ENCODE measurements at places on chromosomes 11 and 22.

GRCh38 chr11:119763071-119763728 lies 34.2 kb upstream of the NECTIN1 start:
- DNase-seq: no peak

DNA sequence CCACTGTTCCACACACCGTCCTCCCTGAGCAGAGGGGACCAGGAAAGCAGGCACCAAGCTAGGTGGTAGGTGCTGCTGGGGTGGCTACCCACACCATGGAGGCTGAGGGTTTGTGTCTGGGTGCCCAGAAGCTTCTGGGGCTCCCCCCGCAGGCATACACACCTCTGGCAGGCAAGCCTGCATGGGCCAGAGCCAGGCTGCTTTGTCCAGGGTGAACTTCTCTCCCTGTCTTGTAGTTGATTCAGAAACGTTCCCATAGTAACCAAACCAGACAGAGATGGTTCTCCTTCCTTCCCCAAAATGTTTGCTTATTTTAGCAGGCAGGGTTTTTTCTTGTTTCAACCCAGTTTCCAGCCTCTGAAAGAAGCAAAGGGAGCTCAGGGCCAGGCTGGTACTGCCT lies 40.9 kb upstream of the SUSD2 start:
- no peak for DNase-seq

DNA sequence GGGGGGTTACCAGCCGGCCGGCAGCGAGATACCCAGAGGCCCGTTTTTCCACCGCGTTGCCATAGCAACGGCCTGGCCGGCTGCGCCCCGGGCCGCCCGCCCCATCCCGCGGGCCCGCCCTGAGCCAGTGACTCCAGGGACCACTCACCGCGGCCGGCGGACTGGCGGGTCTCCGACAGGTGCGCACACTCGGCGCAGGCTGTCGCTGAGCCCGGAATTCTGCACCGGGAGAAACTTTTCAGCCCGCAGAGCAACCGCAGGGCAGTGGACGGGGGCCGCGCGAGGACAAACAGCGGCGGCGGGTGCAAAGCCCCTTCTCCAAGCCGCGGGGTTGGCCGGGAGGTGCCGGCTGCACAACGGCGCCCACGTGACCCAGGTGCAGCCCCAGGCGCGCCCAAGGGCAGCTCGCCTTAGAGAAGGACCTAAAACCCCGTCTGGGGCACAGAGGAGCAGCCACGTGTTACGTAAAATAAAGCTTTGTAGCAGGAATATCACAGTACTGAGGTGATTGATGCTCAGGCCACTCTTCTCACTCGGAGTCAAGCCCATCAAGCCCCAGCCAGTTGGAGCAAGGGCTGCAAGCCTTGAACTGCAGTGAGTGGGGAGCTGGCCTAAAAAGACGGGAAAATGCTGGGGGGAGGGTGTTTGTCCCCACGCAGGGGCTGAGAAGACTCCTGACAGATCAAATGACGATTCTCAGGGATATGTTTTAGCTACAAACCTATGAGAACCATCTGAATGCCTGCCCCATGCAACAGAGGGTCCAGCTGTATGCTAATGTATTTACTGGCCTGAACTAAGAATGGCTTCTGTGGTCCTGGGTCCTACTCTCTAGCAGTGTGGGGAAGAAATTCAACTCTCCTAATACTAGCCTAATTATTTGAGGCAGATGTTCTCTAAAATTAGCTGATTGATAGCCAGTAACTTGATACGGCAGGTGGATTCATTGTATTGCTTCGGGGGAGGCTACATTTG lies at the start of gene STK33:
Gene STK33 (minus strand): TSS at position 294 of the 975 bp plus-strand sequence. CDS start 119,323 bp downstream, outside the sequence.
- DNase-seq: no peak

GRCh38 chr22:27695925-27696324 lies 105.6 kb downstream of the MN1 start:
- DNase-seq: no peak

GRCh38 chr11:114075891-114076441 lies 16.5 kb downstream of the ZBTB16 start:
- peak; percentile 41 for DNase-seq

- no peak for DNase-seq
Measured at GRCh38 chr11:56706486-56706885, 7.6 kb downstream of the OR9G1 start.

DNA sequence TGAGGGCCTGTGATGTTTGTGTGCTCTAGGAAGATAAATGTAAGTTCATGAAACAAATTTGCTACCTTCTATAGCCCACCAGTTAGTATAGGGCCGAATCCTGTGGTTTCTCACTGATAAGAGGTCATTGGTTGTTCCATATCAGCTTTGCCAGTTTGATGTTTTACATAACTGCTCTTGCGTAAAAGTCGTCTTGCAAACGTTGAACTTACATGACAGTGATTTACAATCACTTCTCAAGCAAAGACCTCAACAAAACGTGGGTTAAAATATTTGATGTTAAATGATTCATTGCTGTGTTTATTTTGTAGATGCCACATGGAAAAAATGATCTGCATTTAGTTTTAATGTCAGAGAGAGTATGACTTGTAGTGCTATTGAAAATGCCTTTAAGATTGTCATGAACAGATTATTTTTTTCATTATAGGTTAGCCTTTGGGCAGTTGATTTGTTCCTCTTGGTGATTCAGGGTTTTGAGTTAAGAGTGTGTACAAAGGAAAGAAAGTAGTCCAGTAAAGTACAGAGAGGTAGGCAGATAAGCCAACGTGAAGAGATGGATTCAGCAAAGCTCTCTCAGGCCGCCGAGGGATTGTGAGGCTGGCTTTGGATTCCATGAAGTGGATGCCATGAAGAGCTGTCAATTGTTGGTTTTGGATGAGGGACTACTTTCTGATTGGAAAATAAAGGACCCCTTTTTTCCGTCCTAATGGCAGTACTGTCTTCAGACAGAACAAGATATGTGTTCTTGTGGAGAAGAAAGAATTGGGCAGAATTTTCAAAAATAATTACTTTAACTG lies 2.6 kb downstream of the EWSR1 start:
- peak; percentile 30 for DNase-seq

Data from fibroblast of skin of scalp (primary cell).